ENCODE measurements at places on chromosomes 4 and X. TPM values are rescaled to one million over a fixed set of nuclear protein-coding genes. Genes with fewer than 3 reads are reported as not detected.

SULT1B1 gene
- 0.15 TPM for total RNA-seq

DNA sequence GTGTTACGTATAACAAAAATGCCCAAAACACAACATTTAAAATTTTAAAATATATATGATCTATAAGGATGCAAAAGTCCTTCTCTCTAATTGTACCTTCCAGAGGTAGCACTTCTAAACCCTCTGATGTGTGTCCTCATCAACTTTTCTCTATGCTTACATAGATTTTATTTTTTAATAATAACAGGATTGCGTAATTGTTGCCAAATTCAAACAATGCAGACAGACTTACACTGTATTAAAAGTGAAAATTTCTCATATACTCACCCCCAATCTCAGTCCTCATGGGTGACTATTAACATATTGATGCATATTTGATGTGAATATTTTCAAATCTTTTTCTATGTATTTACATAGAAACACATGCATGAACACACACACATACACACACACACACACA is 144.0 kb downstream of the RBMX2 start:
- DNase-seq, result no peak
- H3K4me3 ChIP-seq, result no peak overlapping the region
- H3K27ac ChIP-seq, result no peak overlapping the region
- no peaks in the 10 kb centered on the region for H3K36me3 ChIP-seq
- H3K4me1 ChIP-seq, result no peaks in the 10 kb centered on the region
- peaks cover 16% of the 10 kb centered on the region for H3K27me3 ChIP-seq

DNA sequence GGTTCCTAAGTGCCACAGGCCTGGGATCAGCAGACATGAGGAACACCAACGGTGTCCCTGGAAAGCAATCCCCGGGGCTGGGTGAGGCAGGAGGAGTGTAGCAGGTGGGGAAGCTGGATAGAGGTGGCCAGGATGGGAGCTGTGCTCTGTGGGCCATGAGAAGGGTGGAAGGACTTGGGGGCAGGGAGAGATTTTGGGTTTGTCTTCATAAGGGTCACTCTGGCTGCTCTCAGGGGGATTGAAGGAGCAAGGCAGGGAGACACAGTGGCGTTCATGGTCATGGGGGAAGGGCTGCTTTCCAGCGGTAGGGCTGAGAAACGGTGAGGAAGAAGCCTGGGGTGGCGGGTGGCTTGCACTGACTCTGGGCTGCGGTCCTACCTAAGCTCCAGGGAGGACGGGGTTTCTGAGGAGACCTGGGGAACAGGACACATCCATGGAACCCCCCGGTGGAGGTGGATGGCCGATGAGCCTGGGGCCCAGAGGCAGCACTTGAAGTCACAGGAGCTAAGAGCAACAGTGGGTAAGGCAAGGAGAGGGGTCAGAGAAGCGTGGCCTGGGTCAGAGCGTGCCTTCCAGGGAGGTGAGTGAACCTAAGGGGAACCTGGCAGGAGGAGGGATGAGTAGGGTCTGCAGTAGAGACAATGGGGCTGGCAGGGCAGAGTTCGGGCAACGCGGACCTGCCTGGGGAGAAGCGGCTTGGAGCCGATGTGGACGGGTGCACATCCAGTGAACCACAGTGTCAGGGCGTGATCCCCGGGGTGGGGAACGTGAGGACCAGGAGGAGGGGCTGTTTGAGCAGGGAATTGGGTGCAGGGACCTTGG is 12.4 kb upstream of the CTBP1 start:
- H3K4me1 ChIP-seq, result no peaks in the 10 kb centered on the region
- peak; percentile 88 for DNase-seq
- H3K27me3 ChIP-seq, result no peaks in the 10 kb centered on the region

DNA sequence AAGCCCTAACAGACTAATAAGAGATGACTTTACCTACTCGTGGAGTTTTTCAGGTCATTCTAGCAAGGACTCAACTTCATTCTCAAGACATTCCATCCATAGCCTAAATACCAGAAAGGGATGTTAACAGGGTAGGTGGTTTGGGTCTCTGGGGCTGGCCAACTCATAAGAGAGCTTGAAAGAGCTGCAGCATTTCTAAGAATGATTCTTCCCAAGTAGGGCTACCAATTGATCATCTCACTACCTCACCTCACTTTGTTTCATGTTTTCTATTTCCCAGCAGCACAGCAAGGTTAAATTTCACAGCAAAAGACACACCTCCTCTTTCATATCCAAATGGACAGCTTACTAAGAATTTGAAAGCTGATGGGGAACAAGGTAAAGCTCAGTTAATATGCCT is 614.8 kb upstream of the DIPK2B start:
- no peaks in the 10 kb centered on the region for H3K36me3 ChIP-seq
- H3K4me1 ChIP-seq, result no peaks in the 10 kb centered on the region
- no peak overlapping the region for H3K4me3 ChIP-seq
- no peak overlapping the region for H3K27ac ChIP-seq
- DNase-seq, result no peak

DNA sequence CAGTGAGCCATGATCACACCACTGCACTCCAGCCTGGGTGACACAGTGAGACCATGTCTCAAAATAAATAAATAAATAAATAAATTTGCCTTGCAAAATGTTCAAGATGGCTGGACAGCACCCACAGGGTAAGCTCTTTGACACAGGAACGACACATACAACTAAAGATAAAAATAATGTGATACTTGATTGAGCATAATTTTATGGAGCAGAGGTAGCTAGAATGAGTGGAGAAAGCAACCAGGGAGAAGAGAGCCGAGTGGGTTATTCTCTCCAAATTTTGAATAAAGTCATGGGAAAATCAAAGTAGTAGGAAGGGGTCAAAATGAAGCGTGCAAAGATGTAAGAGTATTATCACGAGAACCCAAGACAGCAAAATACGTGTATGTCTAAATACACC is 121.5 kb downstream of the IRF2 start:
- no peaks in the 10 kb centered on the region for H3K27me3 ChIP-seq
- peaks cover 2% of the 10 kb centered on the region for H3K36me3 ChIP-seq
- no peak for DNase-seq
- no peak overlapping the region for H3K4me3 ChIP-seq
- peaks cover 10% of the 10 kb centered on the region for H3K4me1 ChIP-seq
- no peak overlapping the region for H3K27ac ChIP-seq

DNA sequence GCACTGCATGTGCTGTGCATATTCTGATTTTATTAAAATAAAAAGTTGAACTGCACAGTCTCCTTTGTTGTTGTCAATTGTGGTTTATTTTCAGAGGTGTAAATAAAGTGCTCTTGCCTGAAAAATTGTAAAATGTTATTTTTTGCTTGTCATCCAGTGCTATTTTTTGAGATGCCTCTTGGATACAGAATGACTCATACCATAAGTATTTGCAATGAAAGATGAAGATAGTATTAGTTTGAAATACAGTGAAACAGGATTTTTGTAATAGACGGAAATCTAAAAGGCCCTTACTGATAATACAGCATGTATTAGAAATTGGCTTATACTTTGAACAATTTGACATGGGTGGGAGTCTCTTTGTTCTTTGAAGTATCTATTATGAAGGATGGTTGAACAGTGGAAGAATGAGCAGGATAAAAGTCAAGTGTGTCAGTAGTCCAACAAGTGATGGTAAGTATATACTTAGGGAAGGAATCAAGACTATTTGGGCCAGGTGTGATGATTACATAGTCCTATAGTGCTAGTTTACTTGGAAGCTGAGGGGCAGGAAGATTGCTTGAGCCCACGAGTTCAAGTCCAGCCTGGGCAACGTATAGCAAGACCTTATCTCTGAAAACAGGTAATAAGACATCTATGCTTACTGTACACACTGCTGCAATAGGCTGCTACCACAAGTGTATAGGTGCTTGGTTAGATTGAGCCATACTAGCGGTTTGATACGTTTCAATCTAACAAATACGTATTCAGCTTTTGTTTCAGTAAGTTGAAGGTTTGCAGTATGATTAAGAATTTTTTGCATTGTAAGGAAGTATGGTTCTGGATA is 16.4 kb downstream of the DDX3X start:
- DNase-seq, result no peak
- H3K36me3 ChIP-seq, result peaks cover 17% of the 10 kb centered on the region
- H3K27me3 ChIP-seq, result no peaks in the 10 kb centered on the region
- H3K4me3 ChIP-seq, result no peak overlapping the region
- peak overlapping the region; percentile 73 for H3K27ac ChIP-seq
- H3K4me1 ChIP-seq, result peaks cover 26% of the 10 kb centered on the region

DNA sequence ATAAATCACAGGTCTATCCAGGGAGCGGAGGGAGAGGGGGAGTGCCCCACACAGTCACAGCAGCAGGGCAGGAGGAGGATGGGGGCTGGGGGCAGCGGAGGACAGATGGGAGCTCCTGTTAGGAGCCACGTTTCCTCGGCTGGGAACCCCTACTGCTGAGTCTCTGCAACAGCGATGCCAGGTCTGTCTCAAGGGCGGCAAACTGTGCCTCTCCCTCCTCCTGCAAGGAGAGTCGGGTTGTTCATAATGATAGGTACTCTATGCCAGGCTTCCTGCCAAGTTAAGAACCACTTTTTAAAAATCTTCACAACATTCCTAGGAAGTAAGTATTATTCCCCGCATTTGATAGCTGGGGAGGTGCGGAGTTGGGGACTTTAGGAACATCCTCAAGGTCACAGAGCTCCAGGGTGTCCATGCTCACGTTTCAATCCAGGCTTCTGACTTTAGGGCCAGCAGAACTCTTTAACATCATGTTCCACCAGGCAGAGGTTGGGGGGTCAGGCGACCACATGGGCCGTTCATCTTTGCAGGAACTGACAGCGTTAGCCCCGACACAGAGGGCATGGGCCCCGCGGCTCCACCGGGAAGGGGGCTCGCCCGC is 98.3 kb upstream of the MAML3 start:
- no peaks in the 10 kb centered on the region for H3K27me3 ChIP-seq
- H3K27ac ChIP-seq, result peak overlapping the region; percentile 56
- H3K4me3 ChIP-seq, result peak overlapping the region; percentile 59

PPARGC1A gene
- 2.2 TPM for total RNA-seq

- no peaks in the 10 kb centered on the region for H3K36me3 ChIP-seq
- no peak overlapping the region for H3K27ac ChIP-seq
- no peak overlapping the region for H3K4me3 ChIP-seq
- DNase-seq, result no peak
- H3K27me3 ChIP-seq, result no peaks in the 10 kb centered on the region
- peaks cover 14% of the 10 kb centered on the region for H3K4me1 ChIP-seq
These were observed 69.3 kb downstream of the EGF start for GRCh38 chr4:109981936-109982335.

- H3K4me1 ChIP-seq, result no peaks in the 10 kb centered on the region
- no peak overlapping the region for H3K4me3 ChIP-seq
- peaks cover 3% of the 10 kb centered on the region for H3K27me3 ChIP-seq
- H3K27ac ChIP-seq, result no peak overlapping the region
- H3K36me3 ChIP-seq, result peaks cover 9% of the 10 kb centered on the region
These were observed 371.6 kb upstream of the EMCN start for GRCh38 chr4:100889401-100889800.

GRCh38 chr4:187491959-187492358 is 503.6 kb upstream of the ZFP42 start:
- no peak overlapping the region for H3K27ac ChIP-seq
- no peaks in the 10 kb centered on the region for H3K27me3 ChIP-seq
- H3K36me3 ChIP-seq, result peaks cover 2% of the 10 kb centered on the region
- H3K4me1 ChIP-seq, result peaks cover 8% of the 10 kb centered on the region

PRR27 gene
- not detected for total RNA-seq

POF1B gene
- not detected for total RNA-seq

CLTRN gene
- not detected for total RNA-seq

All from chondrocyte (in vitro differentiated cells).